ENCODE measurements at places on chromosomes 1 and 21. TPM values are rescaled to one million over a fixed set of nuclear protein-coding genes. Genes with fewer than 3 reads are reported as not detected.

The GSTM4 gene
- total RNA-seq, result 23.4 TPM

DNA sequence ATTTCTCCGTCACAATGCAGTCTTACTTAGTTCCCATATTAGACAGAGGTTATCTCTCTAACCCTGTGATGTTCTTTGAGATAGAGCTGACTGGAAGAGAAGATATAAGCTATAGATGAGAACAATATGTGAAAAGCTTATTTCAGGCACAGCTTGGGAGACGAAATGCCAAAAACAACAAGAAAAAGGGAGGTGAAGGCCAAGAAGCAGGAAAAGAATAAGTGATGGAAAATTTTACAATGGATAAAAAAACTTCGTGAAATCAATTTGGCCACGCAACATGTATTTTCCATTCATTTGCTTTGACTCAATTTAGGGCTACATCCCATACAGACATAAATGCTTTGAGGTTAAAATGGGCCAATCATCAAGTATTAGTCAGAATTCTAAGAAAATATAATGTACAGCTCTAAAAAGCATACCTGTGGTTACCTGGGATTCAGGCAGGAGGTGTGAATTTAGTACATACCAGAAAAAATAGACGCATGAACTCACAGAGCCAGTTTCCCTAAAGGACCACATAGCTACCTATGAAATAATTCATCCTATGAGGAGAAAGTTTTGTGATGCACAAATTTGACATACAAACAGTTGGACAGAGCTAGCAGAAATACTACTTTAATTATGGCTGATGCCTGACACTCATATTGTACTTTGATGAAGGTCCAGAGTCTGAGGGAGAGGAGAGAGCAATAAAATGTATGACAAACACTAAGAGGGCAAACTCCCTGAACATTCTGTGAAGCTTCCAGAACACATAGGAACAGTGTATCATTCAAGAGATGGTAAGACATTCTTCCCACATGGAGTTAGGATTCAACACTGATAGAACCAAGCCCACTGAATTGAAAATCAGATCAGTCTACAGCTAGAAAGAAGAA, 12.1 kb downstream of the RGS1 start:
- no peaks in the 10 kb centered on the region for H3K27me3 ChIP-seq
- no peak overlapping the region for H3K4me3 ChIP-seq
- H3K36me3 ChIP-seq, result no peaks in the 10 kb centered on the region
- H3K27ac ChIP-seq, result no peak overlapping the region

DNA sequence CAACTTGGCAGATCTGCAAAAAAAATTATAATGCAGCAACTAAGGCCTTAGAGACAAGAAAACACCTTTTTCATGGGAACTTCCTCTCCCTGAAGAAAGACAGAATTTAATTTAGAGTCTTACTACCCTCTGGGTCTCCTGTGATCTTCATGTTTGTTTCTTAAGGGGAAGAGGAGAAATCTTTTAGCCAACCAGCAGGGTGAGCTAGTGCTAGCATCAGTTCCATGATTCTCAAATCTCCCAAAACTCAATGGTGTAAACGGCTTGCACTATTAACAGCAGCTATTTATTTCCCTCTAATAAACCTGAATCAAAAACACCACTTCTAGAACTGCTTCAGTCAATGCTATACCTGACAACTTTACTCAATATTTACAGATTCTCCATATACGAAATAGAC, 3.8 kb downstream of the ZNF644 start:
- H3K27ac ChIP-seq, result no peak overlapping the region
- H3K4me3 ChIP-seq, result no peak overlapping the region
- H3K4me1 ChIP-seq, result peaks cover 57% of the 10 kb centered on the region
- no peaks in the 10 kb centered on the region for H3K36me3 ChIP-seq
- H3K27me3 ChIP-seq, result no peaks in the 10 kb centered on the region
- no peak for DNase-seq

- H3K4me1 ChIP-seq, result no peaks in the 10 kb centered on the region
- no peak overlapping the region for H3K27ac ChIP-seq
- DNase-seq, result no peak
- no peak overlapping the region for H3K4me3 ChIP-seq
- H3K36me3 ChIP-seq, result no peaks in the 10 kb centered on the region
- no peaks in the 10 kb centered on the region for H3K27me3 ChIP-seq
These were observed 1.9 kb upstream of the LINGO4 start for GRCh38 chr1:151807131-151807530.

Data from adrenal gland (tissue), 19 donors.